ENCODE measurements at places on chromosomes 1 and 21.
A peak's percentile ranks its signal among the peaks of the same experiment; 100 is the strongest.

GRCh38 chr21:31623664-31624063 lies 35.8 kb upstream of the SOD1 start:
- no peak for DNase-seq

DNA sequence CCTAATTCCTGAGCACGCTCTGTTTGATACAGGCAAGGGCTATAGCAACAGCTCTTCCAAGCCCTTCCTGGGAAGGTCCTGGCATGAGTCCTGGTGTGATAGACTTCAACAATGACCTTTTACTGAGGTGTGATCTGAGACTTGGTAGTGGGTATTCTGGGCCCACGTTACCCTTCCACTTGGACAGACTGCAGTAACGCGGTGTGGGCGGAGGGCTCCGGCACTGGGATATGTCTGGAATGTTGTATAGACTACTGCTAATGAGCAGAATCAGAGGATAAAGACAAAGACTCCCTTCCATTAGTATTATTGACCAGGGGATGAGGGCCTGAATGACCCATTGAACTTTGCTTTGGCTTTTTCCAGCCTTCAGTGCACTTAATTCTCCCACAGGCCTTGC lies 262.3 kb downstream of the RWDD3 start:
- peak; percentile 26 for DNase-seq

- DNase-seq = no peak
These were observed 10.8 kb upstream of the HMGCL start for GRCh38 chr1:23836037-23836436.

DNA sequence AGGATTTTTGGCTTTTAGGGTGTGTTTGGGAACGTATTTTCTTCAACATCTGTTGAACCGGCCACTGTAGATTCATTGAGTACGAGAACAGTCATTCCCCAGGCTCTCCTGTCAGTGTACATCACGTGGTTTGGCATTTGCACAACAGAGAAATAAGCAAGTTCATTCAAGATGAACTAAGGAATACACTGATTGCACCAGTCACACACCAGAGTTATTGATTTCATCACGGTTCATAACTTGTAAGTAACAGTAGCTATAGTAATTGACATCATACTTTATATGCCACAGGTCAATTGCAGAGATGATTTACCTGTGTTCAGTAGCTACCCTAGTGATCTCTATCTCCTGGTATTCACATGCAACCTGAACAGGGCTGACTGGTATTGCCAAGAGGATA lies 90.7 kb upstream of the ETS2 start:
- DNase-seq = no peak

DNA sequence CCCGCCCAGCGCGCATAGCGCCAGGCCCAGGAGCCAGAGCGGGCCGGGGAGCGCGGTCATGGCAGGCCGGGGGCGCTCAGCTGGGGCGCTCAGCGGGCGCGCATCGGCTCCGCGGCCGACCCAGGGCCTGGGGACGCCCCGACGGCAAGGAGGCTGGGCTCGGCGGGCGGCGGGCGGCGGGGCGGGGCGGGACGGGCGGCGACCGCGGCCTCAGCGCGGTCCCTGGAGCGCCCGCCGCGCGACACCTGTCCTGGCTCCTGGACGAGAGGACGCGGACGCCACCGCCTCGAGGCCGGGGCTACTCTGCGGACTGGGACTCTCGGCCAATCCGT lies 273 bp downstream of the BMP8B start:
- no peak for DNase-seq

DNA sequence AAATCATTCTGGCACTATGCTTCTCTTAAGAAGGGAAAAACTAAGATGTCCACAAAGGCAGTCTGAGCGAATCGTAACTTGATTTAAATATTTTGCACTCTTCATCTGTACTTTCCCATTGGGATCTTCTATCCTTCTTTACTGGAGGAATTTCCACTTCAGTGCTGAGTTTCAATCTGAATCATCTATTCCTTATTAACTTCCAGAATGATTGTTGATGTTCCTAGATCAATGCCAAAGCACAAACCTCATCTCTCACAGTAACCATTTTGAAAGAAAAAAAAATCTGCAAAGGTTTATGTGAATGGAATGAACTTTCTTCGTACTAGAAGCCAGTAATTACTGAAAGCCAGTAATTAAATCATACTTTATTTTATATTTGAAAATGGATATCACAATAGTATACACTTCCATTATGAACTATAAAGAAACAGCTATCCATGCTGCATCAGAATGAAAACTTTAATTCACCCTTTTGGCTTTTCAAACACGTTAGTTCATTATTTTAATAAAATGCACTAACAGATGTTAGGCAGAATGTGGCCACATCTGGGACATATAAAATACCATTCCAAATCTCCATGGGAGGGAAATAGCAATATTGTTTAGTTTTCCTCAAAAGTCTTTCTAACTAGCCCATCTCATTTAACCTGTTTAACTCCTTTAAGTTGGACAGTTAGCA lies 5.5 kb upstream of the RNF2 start:
- DNase-seq = no peak

DNA sequence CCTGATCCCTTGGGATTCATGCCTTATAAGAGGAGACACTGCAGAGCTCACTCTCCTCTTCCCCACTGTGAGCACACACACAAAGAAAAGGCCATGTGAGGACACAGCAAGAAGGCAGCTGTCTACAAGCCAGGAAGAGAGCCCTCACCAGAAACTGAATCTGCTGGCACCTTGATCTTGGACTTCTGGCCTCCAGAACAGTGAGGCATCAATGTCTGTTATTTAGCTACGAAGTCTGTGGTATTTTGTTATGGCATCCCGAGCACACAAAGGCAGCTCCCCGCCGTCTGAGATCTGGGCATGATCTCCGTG lies 47.1 kb upstream of the RPL11 start:
- no peak for DNase-seq

- no peak for DNase-seq
These were observed 11.5 kb downstream of the BCAR3 start for GRCh38 chr1:93670141-93670540.

All from Right ventricle myocardium inferior (tissue), 1 donor.